ENCODE measurements at places on chromosomes 12 and 14. TPM values are rescaled to one million over a fixed set of nuclear protein-coding genes. Genes with fewer than 3 reads are reported as not detected.

- no peaks in the 10 kb centered on the region for H3K36me3 ChIP-seq
- no peaks in the 10 kb centered on the region for H3K27me3 ChIP-seq
- H3K4me1 ChIP-seq, result peaks cover 3% of the 10 kb centered on the region
- DNase-seq, result no peak
- no peak overlapping the region for H3K27ac ChIP-seq
- H3K4me3 ChIP-seq, result no peak overlapping the region
Measured at GRCh38 chr14:70934084-70934483, 26.8 kb downstream of the PCNX1 start.

GRCh38 chr14:80664576-80664975 lies 277.0 kb downstream of the CEP128 start:
- H3K27ac ChIP-seq, result no peak overlapping the region
- DNase-seq, result no peak
- H3K4me1 ChIP-seq, result no peaks in the 10 kb centered on the region

DNA sequence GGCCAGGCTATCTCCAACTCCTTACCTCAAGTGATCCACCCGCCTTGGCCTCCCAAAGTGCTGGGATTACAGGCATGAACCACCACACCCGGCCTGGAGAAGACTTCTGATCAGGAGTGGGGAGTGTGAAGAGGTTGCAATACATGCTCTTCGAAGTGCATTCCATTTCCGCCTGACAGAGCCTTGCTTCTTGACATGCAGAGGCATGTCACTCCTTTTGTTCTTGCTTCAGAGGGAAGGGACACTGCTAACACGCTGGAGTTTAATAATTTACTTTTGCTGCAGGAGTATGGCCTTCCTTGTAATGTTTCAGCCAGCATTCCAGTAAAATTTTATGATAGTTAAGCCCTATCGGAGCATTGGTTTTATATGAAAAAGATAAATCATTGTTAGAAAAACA lies 74.9 kb downstream of the SLC25A47 start:
- no peaks in the 10 kb centered on the region for H3K36me3 ChIP-seq
- DNase-seq, result no peak
- H3K27me3 ChIP-seq, result no peaks in the 10 kb centered on the region
- no peaks in the 10 kb centered on the region for H3K4me1 ChIP-seq

DNA sequence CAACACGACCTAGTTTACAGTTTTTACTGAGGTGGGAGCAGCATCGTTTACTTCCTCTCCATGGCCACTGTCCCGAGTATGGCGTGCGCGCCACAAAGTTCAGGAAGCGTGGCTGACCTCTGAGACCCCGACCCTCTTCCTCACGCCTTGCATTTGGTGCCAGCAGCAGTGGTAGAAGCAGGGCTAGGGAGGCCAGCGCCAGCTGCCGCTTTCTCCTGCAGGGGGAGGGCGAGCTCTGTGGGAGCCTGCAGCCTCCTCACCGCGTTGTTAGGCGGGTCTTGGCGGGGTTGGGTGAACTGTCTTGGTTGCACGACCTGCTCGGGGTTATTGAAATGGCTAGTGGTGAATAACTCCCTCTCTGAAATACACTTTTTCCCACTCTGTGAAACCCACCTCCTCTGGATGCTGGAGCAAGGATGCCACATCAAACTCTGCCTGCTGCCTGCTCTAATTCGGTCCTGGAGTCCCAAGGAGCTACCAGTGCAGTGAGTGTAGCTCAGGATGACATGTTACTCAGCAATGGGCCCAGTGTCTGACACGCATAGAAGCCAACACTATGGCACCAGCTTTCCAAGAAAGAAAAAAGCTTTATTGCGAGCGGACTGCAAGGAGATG lies 22.3 kb upstream of the TDRD9 start:
- peaks cover under 1% of the 10 kb centered on the region for H3K36me3 ChIP-seq
- H3K27me3 ChIP-seq, result no peaks in the 10 kb centered on the region
- no peaks in the 10 kb centered on the region for H3K4me1 ChIP-seq
- H3K27ac ChIP-seq, result no peak overlapping the region
- H3K4me3 ChIP-seq, result no peak overlapping the region

Gene ZNF385A
- total RNA-seq, result 10.3 TPM
